ENCODE measurements at places on chromosomes 12 and 14.

DNA sequence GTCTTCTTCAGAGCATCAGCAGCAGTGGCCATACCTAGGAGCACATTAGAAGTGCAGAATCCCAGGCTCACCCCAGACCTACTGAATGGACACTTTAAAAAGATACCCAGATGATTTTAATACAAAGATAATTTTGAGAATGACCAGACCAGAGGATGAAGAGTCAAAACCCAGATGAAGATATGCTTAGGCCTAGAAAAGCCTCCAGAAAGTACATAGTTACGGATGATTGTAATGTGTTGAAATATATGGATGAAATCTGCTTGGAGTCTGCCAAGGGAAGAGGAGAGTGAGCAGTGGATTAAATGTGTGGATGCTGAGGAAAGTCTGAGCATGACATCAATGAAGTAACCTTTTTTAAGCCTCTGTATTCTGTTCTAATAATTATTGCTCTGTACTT lies 245.7 kb downstream of the CNTN1 start:
- no peak for DNase-seq

DNA sequence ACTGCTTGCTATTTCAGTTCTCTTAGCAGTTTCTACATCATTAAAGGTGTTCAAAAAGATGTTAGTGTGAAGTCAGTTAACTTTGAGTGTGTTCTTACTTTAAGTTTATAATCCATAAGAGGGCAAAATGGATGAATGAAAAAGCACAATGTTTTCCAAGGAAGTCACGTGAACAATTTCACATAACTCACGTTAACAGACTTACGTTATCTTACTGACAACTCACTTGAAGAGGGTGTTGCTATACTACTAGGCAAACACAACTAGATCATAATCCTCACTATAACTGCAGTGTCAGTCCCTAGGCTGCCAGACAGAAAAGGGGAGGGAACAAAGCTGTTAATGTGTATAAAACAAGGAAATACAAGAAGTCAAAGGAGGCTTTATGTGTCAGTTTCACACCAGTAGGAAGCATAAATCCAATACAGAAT lies 6.4 kb downstream of the SLC2A13 start:
- no peak for DNase-seq

GRCh38 chr14:92185559-92185958 lies 63.8 kb downstream of the CPSF2 start:
- DNase-seq, result no peak

GRCh38 chr12:87813476-87814234 lies 215.5 kb downstream of the C12orf50 start:
- DNase-seq, result no peak

DNA sequence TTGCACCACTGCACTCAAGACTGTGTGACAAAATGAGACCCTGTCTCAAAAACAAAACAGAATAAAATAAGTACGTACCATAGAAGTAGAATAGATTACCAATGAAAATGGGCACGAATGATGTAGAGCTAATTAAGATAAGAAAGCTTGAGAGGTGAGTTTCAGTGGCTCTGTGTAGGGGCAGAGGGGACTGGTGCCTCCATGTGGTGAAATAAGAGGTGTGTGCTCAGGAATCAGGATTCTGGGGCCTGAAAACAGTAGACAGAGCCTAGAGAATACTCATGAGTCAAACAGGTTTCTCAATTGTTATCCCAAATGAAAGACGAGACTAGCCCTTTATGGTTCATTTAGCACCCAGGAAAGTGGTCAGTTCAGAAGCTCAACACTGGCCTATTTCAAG lies 1145.1 kb downstream of the FLRT2 start:
- DNase-seq, result no peak

- no peak for DNase-seq
Measured at GRCh38 chr12:68806488-68807237, 1.3 kb upstream of the MDM2 start.

DNA sequence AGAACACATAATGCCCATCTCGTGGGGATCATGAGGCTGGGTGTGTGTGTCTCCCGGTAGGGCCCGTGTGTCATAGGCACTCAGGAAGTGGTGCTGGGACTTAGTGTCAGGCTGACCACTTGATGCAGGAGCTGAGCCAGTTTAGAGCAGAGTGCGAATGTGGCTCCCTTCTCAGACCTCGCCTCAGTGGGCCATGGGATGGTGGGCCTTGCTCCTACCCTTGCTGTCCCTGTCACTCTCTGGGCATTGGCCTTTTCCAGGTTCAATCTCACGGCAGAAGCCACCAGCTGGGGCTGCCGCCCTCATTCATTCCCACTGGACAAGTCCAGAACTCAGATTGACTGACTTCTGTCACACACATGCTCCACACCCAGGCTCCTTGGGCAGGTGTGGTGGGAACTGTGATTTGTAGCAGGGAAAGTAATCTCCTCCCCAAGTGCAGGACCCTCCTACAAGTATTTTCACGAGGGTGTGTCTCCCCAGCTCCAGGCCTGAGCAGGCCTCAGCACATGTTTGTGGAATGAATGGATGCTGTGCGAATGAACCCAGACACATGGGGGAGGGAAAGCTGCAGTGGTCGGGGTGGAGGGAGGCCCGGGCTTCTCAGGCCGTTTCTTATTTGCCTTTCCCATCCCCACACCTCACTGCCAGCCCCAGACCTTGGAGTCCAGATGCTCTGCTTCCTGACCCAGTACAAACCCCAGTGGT lies 54.9 kb downstream of the BEGAIN start:
- DNase-seq, result peak; percentile 39

DNA sequence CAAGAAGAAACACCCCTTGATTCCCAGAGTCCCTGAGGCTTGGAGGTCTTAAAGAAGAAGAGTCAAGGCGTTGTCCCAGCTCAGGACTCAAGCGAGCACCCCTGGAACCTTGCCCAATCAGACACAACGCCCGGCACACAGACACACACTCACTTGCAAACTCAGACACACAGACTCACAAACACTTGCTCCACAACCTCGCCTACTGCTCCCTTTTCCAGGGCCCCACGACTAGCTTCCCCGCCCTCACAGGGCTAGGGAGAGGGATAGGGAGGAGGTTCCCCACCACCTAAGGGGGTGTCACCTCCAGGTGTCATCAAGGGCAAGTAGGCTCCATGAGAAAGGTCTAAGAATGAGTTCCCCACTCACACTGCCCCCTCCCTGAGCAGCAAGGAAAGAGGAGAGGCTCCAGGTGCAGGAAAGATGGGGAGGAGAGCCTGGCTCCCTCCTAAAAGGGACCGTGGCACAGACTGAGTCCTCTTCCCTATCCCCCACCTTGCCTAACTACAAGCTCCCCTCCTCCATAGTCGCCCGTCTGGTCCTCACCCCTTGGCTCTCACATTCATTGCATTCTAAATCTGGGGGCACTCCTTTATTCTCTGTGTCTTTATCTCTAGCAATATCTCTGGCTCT lies 717 bp downstream of the WNT10B start:
- DNase-seq, result no peak

DNA sequence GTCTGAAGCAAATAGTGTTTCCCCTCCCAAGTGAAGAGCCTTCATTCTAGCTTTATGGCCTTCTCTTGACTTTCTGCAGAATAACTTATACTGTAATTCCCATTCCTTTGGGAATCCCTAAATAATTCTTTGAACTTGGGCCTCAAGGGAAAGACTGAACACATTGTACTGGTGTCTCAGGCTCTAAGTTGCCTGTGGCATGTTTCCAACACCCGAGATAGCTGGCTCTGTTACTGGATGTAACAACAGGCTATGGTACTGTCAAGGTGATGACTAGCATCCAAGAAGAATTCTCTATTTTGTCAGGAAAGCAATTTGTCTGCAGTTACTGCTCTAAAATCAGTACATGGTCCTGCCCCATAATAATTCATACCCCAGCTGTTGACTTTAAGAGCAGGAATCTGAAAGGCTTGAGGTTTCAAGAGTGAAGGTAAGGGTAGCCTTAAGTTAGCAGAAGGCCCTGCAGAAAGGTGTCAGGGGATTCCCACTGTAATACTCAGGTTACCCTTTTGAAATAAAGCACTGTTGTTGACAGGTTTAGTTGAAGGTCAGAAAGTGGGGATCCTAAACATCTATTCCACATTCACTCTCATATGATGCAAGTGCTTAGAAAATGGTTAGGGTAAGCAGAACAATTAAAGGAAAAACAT lies 5.2 kb downstream of the GPX2 start:
- DNase-seq, result no peak

DNA sequence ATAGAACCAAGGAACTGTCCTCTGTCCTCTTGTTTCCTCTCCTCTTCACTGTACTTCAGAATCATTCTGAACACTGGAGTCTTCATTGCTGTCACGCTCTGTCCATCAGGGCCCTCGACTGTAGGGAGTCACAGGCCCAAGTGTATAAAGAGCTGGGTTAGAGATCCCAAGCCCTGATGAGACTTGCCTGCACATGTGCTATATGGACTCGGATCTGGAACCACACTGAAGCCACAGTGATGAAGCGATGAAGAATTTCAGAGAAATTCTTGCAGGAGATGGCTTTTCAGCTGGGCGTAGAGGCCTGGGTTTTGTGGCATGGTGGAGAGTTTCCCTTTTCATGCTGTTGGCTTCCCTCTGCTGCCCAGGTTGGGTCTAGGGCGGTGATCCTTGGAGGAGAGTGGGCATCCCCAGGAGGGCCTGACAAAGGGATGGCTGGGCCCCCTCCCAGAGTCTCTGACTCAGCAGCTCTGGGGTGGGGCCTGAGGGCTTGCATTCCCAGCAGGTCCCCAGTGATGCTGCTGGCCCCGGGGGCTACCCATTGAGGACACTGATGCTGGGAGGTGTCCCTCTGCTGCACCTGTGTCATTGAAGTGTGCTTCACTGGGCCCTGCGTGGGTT lies 39.6 kb upstream of the YY1 start:
- no peak for DNase-seq

DNA sequence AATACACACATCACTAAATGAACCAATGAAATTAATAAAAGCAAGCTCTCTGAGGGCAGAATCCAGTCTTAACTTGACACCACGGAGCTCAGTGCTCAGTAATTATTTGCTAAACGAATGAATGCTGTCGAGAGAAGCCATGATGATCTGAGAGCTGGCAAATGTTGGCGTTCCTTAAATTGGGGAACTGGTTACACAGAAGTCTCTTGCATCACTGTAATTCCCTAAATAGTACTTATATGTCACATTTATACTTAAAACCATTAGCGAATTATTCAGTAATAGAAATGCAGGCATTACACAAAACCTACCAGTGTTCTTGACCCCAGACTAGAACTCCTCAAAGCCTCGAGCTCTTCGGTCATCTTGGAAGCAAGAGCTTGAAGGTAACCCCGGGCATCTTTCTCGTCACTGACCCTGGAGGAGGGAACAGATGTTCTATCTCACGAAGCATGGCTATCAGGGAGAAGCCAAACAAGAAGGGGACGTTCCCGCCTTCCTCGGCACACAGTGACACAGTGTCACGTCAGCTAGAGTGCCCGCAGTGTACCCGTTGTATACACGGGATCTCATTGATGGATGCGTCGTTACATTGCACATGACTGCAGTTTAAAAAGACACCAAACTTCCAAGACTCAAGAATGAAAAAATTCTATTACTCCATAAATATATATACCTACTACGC lies 43.6 kb downstream of the AMN start:
- no peak for DNase-seq

- no peak for DNase-seq
Measured at GRCh38 chr14:85604714-85605113, 74.8 kb downstream of the FLRT2 start.

DNA sequence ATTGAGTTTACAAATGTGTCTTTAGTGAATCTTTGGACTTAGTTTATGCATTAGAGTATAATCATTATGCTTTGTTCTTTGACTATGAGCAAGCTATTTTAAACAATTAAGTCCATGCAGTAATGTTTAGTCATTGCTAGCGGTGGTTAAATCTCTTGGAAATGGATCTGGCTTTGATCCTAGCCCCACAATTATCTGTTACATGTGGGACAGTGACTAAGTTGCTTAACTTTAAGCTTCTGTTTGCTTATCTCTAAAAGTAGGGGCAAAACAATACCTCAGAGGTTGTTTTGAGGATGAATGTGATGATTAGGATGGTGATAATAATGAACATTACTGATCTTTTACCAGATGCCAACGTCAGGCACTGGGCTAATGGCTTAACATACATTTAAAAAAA lies 124.2 kb downstream of the NPAS3 start:
- DNase-seq, result no peak

GRCh38 chr12:49015196-49015595 lies 3.4 kb downstream of the PRKAG1 start:
- DNase-seq, result no peak

GRCh38 chr12:78931466-78931990 lies 67.0 kb downstream of the SYT1 start:
- DNase-seq, result no peak

- DNase-seq, result no peak
Measured at GRCh38 chr14:60647837-60648248, 1.4 kb downstream of the SIX1 start.

DNA sequence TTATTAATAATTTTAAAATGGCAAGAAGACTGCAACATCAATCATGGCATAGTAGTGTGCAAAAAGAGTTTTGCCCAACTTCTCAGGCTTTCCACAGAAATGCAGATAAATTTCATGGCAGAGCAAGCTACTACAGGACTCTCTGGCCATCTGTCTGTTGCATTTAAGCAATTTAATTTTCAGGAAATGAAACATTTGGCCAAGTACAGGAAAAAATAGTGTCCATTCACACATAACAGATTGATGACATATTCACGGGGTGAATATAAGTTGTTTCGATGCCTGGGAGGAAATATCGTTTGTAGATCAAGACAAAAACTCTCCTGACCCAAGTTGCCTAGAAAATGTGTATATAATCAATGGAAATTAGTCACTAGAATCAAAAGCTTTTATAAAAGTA lies 324.0 kb downstream of the PRKD1 start:
- DNase-seq, result no peak

DNA sequence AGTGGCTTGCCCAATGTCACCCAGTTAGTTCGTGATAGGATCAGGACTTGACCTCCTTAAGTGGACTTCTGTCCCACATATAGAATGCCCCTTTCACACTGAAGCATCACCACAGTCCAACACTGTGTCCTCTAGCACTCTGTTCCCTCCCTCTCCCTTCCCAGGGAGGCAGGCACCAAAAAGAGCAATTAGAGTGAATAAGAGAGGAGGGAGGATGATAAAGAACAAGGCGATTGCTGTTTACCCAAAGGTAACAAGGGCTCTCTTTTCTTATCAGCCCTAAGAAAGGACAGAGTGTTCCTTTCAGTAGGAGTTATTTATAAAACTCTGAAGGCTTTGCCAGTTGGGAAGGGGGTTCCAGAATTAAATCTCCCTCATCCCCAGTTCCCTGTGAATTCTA lies 192.7 kb upstream of the ATP2B1 start:
- no peak for DNase-seq

- DNase-seq, result no peak
Measured at GRCh38 chr12:52279422-52280318, 5.2 kb downstream of the KRT86 start.

- DNase-seq, result no peak
Measured at GRCh38 chr14:50734950-50735695, 67.0 kb upstream of the SAV1 start.

- no peak for DNase-seq
Measured at GRCh38 chr14:53793790-53794505, 162.7 kb downstream of the BMP4 start.

GRCh38 chr14:43143106-43143505 lies 1364.0 kb downstream of the FSCB start:
- no peak for DNase-seq

- peak; percentile 45 for DNase-seq
Measured at GRCh38 chr12:116123451-116124258, 153.8 kb downstream of the MED13L start.

Data from DND-41 (cell line).